ENCODE measurements at places on chromosomes 5 and 9.
A peak's percentile ranks its signal among the peaks of the same experiment; 100 is the strongest.

GRCh38 chr5:59079622-59080620, 497.0 kb downstream of the RAB3C start:
- DNase-seq, result no peak

GRCh38 chr5:151374539-151374938, 27.2 kb upstream of the SLC36A2 start:
- DNase-seq, result no peak

DNA sequence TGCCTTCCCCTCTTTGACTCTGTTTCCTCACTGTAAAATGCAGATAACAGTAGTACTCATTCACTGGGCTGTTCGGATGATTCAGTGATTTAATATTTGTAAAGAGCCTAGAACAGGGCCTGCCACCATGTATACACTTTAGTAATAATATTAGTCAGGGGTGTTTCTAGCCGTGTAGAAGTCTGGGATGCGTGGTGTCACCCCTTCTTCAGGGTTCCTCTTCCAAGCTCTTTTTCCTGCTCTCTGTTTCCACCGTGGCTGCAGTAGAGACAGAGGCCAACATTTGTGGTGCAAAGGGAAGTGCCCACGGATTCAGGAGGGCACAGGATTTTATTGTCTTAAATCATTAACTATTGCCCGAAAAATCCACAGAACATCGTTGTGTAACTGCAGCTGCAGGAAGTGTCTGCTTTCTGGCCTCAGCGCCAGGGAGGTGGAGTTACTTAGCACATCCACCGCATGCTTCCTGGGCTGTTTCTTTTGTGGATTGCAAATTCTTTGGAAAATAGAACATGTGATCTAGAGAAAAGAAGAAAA, 61.7 kb downstream of the TRIO start:
- DNase-seq, result no peak

DNA sequence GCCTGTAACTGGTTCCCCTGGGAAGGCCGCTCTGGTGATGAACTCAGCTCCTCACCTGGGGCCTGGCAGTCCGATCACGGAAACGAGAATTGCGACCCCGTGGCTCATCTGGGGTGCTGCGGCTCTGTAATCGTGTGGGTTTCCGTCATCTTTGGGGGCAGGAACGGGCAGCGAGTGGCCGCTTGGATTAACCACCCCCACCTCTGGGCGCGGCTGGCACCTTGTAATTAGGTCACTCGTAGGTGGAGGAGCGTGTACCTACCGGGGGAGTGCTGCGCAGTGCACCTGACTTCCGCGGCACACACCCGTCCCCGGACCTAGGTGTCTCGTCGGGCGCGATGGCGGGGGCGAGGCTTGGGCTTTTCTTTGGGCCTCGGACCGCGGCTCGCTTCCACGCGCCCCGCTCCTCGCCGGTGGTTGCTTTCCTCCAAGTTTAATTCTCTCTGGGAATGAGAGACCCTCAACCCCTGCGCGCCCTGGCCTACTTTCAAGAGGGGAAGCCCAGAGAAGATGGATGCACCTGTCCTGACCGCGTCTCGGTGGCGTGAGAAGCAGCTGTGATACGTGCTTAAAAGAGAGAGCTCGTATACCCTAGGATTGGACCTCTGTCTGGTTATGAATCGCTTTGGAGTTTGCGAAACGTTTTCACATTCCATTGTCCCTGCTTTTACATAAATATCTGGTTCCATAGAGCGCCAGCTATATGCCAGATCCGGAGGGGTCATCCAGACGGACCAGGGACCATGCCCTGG, 744 bp upstream of the PPP2CA start:
- no peak for DNase-seq

DNA sequence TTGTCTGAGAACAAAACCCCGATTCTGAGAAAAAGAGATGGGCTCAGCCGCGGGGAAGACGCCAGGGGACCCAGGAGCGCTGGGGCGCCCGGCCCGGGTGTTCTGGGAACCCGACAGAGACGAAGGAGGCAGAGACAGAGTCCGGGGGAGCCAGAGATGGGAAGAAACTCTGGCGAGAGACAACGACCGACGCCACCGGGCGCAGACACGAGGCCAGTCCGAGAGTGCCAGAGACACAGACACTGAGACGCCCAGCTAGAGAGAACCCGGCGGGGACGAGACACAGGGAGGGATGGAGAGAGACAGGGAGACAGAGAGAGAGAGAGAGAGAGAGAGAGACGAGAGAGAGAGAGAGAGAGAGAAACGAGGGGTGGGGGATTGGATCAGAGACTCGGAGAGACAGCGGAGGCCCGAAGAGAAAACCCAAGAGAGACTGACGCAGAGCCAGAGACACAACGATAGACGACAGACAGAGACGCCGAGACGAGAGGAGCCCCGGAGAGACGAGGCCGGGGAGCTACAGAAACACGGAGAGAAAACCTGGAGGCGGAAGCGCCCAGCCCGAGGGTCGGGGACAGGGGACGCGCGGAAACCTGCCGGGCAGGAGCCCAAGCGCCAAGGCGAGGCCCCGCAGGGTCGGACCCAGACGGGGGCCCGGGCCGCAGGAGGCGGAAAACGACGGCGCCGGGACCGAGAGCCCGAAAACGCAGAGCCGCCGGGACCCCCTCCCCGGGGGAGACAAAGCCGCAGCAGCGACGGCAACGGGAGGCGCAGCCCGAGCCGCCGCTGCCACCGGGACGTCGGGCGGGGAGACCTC, 3.3 kb downstream of the NR5A1 start:
- DNase-seq, result no peak

- no peak for DNase-seq
Observed at GRCh38 chr5:5688925-5689310, 266.4 kb downstream of the ICE1 start.

- no peak for DNase-seq
Observed at GRCh38 chr9:108363311-108363710, 492.5 kb downstream of the ACTL7B start.

DNA sequence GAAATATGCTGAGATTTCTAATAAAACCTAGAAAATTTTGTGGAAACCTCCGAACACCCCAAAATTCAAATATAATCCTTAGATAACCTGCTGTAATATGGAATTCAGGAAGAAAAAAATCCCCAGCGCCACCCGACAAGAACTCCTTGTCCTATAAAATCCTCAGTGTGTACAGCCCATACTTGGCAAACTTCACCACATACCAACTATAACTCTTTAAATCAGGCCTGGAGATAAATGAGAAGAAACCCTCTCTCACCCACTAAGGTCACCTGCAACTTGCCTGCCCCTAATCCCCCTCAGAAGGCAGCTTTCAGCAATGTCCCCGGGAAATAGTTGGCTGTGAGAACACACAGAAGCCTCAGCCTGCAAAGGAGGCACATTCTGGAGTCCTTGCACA, 90.5 kb downstream of the SH3TC2 start:
- DNase-seq, result no peak

GRCh38 chr9:92138157-92138959, 23.1 kb upstream of the SPTLC1 start:
- peak; percentile 88 for DNase-seq

DNA sequence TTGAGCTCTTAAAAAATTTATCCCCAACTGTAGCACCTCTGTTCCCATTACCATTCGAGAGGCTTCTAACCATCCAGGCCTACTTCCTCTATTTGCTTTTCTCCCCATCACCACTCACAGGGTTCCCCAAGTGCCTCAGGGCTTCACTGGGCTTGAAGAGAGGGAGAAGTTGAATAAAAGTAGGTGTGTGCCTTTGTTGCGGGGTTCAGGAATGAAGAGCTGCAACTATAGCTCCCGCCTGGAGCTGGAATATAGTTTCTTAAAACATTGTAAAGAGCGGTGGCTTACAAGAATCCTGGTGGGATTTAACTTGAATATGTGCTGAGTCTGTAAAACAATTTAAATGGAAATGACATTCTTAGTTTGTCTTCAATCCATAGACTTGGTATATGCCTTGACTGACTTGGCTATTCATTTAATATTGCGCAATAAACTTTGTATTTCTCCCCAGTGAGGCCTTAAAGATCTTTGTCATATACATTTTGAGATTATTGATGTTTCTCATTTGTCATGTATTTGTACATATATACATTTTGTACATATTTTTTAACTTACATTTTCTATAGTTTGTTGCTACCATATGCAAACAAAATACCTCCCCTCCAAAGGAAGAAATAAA, 7.2 kb downstream of the ENTREP1 start:
- DNase-seq, result no peak

- DNase-seq, result no peak
Observed at GRCh38 chr5:31479706-31480105, 52.2 kb downstream of the DROSHA start.

DNA sequence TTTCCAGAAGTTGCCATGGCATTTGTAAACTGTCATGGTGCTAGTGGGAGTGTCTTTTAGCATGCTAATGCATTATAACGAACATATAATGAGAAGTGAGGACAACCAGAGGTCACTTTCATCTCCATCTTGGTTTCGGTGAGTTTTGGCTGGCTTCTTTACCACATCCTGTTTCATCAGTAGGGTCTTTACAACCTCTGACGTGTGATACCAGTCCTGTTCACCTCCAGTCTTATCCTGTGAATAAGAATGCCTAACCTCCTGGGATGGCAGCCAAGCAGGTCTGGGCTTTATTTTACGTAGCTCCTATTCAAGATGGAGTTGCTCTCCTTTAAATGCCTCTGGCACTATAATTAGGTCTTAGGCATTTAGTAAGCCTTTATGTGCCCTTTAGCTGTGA, 20.4 kb upstream of the RFK start:
- no peak for DNase-seq

GRCh38 chr9:12544700-12545099, 148.5 kb upstream of the TYRP1 start:
- no peak for DNase-seq

GRCh38 chr5:107248066-107248695, 422.6 kb downstream of the EFNA5 start:
- no peak for DNase-seq

- DNase-seq, result no peak
Observed at GRCh38 chr5:142659405-142659804, 26.5 kb downstream of the FGF1 start.

DNA sequence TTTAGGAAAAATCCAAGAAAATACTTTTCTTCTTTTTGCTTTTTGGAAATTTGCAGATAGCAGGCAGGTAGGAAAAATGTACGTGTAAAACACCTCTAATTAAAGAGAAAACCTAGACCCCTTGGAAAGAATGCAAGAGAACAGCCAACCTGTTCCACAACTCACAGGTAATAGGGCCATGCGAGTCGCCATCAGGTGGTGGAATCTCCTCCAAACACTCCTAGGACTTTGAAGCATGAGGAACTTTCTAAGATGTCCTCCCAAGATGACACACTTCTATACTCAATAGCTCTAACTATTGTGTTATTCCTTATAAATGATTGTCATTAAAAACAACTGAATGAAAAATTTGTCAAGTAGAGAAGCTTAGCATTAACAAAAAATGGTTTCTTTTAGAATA, 174.0 kb downstream of the TMC1 start:
- DNase-seq, result no peak

GRCh38 chr5:128579639-128580038, 41.6 kb upstream of the FBN2 start:
- no peak for DNase-seq

DNA sequence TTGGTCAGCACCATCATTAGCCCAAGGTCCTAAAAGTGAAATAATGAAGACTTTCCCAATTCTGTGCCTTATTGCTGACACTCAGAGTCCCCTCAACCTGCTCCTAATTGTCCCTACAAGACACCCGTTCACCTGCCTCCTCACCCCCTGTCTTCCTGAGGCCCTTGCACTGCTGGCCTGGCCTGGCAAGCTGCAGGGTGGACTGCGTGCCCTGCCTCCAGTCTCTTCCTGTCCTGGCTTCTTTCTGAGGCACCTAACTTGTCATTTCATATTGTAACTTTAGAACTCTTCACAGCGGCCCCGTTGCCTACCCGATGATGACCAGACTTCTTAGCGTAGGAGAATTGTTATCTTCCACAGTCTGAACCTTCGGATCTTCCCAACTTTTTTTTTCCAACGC, 153.9 kb downstream of the SMARCA2 start:
- no peak for DNase-seq

DNA sequence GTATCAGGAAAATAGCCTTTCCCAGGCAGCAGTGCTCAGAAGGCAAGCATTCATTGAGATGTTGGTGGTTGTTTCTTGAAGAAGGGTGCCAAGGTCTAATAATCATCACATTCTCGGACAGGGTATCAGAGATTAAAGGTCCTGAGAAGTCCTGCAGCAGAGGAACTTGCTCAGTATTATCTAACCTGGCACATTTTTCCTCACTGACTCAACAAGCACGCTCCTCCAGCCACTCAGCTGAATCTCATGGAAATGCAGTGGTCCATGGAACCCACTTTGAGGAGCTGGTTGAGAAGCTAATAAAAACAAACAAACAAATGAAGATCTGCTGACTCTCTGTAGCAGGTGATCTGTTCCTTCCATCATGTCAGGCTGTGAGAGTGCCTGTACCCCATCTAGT, 35.3 kb upstream of the ICE1 start:
- DNase-seq, result no peak

DNA sequence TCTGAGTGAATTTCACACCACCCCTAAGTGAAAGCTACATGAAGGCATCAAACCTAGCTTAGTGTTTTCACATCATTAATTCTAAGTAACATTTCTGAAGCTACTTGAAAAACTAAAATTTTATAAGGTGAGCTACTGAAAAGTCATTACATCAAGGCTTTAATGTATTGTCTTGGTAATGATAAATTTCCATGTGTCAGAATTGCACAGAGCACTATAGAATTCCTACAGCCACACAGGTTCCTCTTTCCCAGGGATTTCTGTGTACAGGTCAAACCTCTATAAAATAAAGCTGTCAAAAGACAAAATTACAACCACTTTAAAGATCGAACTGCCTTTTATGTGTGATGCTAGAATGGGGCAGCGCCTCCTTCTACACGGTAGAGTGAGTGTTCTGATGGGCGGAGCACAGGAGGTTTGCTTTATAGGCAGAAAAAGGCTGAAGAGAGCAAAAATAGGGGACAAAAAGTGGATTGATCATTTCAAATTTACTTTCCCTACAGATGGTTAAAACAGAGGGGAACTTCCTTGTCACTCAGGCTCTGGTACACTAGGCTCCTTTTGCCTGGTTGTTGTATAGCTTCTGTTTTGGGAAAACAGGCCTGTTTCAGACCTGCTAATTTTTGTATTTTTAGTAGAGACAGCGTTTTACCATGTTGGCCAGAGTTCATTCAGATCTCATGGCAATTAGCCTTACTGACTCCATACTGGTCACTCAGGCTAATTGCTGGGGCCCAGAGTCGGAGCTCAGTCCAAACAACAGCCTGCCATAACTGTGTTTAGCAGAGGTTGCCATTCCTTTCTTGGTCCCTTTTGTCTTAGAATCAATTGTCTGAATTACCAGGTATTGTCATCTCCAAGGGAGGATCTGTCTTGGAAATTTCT, 102.5 kb upstream of the BASP1 start:
- DNase-seq, result no peak

- no peak for DNase-seq
Observed at GRCh38 chr9:38332625-38333024, 59.9 kb upstream of the ALDH1B1 start.

- no peak for DNase-seq
Observed at GRCh38 chr5:109917154-109917546, 227.4 kb downstream of the MAN2A1 start.

DNA sequence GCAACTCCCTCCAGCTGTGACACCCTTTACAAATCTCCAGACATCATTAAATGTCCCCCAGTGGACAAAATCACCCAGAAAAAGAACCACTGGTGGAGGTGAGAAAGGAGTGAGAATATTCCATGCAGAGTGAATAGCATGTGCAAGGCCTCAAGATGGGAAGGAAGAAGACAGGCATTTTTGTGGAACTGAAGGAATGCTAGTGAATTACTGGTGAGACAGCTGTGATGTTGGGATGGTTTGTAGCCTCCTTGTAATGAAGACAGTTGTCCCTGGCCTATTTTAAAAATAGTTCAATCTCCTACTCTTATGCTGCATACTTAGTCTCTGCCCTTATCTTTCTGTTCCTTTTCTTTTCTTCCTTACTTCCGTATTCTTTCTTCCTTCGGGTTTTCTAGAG, 124.9 kb upstream of the RPS23 start:
- no peak for DNase-seq
